ENCODE measurements at places on chromosomes 11 and 22. TPM values are rescaled to one million over a fixed set of nuclear protein-coding genes. Genes with fewer than 3 reads are reported as not detected.

DNA sequence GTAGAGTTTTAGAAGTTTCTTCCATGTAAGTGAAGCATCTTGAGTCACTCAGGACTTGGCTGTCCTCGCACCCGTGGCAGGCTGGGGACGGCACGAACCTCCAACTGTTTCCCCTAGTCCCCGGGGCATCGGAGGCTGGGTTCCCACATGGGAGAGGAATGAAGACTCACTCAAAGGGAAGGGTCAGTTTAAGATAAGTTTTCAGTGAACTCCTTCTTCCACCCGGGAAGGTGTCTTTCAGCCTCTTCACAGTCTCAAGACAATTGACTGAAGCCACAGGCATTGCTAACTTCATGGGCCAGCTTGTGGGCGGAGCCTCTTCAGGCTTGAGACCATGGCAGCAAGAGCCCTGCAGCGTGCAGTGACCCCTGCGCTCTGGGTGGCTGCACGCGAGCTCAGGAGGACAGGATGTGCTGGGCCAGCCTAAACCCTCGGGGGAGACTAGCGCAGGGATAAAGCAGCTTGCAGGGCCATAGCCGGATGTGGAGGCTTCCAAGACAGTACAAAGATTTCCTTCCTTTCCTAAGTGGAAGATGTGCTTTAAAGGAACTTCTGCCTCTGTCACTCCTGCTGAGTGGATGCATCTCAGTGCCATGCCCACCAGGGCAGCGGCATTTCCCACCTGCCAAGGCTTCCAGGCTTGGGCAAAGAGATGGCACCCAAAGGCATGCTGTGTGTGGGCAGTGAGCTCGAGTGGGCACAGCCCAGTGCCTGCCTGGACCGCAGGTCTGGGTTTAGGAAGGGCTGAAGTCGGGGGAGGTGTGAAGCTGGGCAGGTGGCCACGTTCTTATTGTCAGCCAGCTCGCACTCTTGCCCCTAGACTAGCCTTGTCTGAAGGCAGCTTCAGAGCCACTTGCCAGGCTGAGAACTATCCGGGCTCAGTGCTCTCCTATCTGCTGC, 32.9 kb downstream of the PPIL2 start:
- DNase-seq, result no peak

- DNase-seq, result no peak
Observed at GRCh38 chr11:122024278-122024677, 91.7 kb downstream of the BLID start.

- no peak for DNase-seq
Observed at GRCh38 chr11:9069256-9069655, 22.1 kb downstream of the SCUBE2 start.

The C22orf42 gene
- not detected for total RNA-seq

DNA sequence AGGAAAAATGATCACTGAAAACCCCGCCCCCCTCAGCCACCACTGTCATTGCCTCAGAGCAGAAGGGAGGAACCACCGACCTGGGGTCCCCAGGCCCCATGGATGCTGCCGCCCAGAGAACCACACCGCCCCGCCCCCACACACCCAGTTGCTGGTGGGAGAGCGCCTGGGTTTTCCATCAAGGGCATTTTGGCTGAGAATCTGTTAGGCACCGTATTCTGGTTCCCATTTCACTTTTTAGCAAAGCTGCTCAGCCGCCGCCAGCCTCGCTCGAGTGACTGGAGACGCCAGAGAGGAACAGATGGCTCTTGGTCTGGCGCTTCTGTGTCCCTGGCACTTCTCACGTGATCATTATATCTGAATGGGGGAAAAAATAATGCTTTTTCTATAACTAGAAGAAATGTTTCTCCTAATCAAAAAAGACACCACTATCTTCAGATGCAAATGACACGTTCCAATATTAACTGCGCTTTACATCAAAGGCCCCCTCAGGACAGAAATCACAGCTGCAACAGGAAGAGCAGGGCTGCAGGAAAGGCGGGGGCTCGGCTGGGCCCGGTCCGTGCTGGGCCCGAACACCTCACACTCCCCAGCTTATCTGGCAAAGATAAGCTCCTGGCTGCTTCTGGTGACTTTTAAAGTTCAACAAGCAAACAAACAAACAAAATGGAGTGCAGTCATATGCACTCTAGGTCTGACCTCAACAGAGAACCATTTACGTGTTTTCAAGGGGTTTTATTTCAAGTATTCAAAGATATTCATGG, 149.8 kb downstream of the MPPED1 start:
- no peak for DNase-seq

- DNase-seq, result no peak
Observed at GRCh38 chr11:34345991-34346480, 11.8 kb downstream of the ABTB2 start.

- DNase-seq, result no peak
Observed at GRCh38 chr11:9821008-9821752, 157.3 kb downstream of the SWAP70 start.

DNA sequence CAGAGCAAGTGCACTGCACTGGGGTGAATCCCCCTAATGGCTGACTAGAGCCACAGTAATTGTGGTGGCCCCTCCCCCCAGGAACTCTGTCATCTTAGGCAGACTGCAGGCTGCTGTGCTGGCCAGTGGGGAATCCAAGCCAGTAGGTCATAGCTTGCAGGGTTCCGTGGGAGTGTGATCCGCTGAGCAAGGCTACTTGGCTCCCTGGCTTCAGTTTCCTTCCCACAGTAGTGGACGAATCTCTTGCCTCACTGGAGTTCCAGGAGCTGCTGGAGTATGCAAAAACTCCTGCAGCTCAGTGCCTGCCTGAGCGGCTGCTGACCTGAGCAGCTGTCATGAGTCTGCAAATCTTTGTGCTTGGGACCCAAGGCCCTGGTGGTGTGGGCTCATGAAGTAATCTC, 13.2 kb downstream of the OOSP3 start:
- DNase-seq, result no peak

The CD44 gene
- 136 TPM for total RNA-seq

- no peak for DNase-seq
Observed at GRCh38 chr11:44824300-44824704, 97.5 kb downstream of the TSPAN18 start.

DNA sequence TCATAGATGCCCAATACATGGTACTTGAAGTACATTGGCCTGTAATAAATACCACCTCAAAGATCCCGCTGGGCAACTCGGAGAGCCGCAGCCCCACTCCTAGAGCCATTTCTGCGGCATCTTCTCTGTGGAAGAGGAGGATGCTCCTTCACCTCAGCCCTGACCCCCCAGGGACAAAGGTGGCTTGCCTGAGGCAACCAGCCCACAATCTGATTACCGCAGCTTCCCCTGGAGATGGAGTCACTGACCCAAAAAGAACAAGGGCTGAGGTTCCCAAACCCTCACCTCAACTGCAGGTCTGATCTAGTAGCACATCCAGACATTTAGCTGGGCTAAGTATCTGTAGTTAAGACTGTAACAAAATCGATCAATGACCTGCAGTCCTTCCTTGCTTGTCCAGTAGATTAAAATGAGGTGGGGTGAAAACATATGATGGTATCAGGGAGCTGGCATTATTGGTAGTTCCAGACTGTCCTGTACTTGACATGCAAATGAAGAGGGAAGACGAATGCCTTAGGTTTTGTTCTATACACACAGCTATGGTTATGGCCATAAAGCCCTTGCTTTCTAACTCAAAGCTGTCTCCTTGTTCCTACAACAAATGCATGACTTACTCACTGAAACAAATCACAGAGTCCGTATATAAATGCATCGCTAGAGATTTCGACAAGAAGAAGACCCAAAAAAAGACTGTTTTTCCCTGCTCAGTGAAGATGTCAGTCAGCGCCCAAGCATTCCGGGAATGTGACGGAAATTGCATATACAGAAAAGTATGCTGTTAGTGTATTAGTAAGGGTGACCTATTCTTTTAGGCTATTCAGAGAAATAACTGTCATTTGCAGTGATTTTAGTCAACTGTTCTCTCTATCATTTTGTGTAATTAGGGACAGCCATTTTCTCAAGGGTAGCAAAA, 33.7 kb downstream of the C11orf71 start:
- no peak for DNase-seq

DNA sequence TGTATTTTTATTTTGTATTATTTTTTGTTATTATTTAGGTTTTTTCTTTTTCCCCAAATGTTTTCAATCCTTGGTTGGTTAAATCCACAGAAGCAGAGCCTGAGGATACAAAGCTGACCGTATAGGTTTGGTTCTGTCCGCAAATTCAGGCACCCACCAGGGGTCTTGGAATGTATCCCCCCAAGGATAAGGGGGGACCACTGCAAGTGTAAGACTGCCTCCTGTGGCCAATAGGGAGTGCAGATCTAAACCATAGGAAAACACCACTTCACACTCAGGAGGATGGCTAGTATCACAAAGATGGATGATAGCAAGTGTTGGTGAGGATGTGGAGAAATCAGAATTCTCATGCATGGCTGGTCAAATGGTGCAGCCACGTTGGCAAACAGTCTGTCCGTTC, 20.0 kb downstream of the CPT1A start:
- no peak for DNase-seq

- no peak for DNase-seq
Observed at GRCh38 chr22:28599693-28600092, 79.9 kb downstream of the TTC28 start.

GRCh38 chr11:9760193-9760575, 96.3 kb downstream of the SWAP70 start:
- peak; percentile 86 for DNase-seq

- DNase-seq, result peak; percentile 48
Observed at GRCh38 chr11:87097582-87097981, 59.8 kb downstream of the TMEM135 start.

GRCh38 chr11:65505466-65506289, 6.8 kb downstream of the MALAT1 start:
- DNase-seq, result peak; percentile 42

- peak; percentile 17 for DNase-seq
Observed at GRCh38 chr11:69598147-69598546, 42.8 kb upstream of the CCND1 start.

GRCh38 chr11:5719703-5720495, 16.3 kb upstream of the OR56B1 start:
- no peak for DNase-seq

DNA sequence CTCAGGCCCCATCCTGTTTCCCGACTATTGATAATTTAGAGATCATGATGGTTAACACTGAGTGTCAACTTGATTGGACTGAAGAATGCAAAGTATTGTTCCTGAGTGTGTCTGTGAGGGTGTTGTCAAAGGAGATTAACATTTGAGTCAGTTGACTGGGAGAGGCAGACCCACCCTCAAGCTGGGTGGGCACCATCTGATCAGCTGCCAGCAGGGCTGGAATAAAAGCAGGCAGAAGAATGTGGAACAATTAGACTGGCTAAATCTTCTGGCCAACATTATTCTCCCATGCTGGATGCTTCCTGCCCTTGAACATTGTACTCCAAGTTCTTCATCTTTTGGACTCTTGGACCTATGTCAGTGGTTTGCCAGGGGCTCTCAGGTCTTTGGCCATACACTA, 1170.0 kb upstream of the CNTN5 start:
- DNase-seq, result no peak

- DNase-seq, result no peak
Observed at GRCh38 chr22:37982938-37983859, 1.2 kb downstream of the SOX10 start.

DNA sequence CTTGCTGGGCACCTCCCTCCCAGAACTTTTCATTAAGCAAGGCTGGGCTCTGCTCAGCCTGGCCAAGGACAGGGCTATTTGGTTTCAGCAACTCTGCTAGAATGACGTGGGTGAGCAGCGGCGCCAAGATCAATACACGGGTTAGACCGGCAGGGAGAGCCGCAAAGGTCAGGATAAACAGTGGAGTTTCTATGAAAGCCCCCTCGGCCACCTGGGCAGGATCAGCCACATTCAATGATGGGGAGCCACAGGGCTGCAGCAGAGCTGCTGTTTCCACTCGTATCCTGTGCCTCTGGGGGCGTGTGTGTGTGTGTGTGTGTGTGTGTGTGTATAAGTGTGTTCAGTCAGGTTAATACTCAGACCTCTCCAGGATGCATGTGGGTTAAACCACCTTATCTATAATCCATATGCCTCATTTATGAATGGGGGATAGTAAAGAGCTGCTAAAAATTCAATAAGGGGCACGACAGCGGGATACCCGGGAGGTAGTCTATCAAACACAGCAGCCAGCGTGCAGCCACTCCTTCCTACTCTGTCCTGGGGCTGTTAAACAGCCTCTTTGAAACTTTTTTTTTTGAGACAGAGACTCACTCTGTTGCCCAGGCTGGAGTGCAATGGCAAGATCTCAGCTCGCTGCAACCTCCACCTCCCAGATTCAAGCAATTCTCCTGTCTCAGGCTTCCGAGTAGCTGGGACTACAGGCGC, 34.8 kb downstream of the MYH9 start:
- DNase-seq, result no peak

DNA sequence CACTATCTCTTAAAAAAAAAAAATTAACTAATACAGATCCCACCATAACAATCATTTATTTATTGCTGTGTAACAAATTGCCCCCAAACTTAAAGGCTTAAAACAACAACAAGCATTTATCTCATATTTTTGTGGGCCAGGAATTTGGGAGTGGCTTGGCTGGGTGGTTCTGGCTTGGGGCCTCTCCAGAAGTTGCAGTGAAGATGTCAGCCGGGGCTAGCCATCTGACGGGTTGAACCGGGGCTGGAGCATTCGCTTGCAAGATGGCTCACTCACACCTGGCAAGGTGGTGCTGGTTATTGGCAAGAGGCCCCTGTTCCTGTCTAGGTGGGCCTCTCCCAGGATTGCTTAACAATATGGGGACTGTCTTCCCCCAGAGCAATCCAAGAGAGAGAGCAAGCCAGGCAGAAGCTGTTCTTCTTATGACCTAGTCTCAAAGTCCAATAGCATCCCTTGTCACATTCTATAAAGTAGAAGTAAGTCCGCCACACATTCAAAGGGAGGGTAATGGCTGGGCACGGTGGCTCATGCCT, 29.5 kb downstream of the ACO2 start:
- DNase-seq, result no peak

- DNase-seq, result no peak
Observed at GRCh38 chr22:48584170-48584569, 1243.5 kb downstream of the BRD1 start.

The STIP1 gene
- total RNA-seq, result 80.3 TPM

The ANGPTL5 gene
- not detected for total RNA-seq

- no peak for DNase-seq
Observed at GRCh38 chr22:40241200-40241763, 63.6 kb downstream of the TNRC6B start.

The HEPHL1 gene
- total RNA-seq, result not detected

GRCh38 chr11:108654994-108655631, 9.8 kb upstream of the DDX10 start:
- peak; percentile 36 for DNase-seq
